Astrocyte of the spinal cord (primary cell): ENCODE measurements at places on chromosomes 13 and 19.

- DNase-seq = peak; percentile 42
These were observed 598 bp upstream of the LPAR2 start for GRCh38 chr19:19628501-19629134.

- DNase-seq = no peak
These were observed 1211.9 kb upstream of the ATXN8OS start for GRCh38 chr13:68895696-68896095.

DNA sequence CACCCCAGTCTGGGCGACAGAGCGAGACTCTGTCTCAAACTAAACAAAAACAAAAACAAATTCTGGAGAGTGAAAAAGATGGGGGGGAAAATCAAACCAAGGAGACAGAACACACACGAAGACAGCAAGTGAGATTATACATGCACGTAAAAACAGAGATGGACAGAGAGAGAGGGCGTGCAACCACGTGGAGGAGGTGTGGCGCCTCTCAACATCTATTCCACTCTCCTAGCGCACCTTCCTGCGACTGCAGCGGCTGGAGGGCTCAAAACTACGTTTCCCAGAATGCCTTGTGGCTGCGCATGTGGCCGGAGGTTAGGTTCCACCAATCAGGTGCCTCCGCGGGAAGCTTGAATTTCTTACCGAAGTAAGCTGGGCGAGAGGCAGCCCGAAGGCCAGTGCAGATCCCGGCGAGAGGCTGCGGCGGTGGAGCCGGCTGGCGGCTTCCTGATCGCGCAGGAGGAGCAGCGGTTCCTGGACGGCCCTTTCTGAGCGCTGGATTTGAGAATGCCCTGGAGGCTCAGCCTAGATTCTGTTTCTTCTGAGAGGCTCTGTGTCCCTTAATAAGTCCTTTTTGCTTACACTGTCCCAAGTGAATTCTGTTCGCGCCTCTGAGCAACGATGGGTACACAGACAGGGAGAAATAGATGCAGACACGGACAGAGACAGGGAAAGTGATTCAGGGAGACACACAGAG, 13.1 kb upstream of the NANOS2 start:
- peak; percentile 89 for DNase-seq

- DNase-seq = no peak
These were observed 18.4 kb upstream of the RNASEH2B start for GRCh38 chr13:50891206-50891605.

DNA sequence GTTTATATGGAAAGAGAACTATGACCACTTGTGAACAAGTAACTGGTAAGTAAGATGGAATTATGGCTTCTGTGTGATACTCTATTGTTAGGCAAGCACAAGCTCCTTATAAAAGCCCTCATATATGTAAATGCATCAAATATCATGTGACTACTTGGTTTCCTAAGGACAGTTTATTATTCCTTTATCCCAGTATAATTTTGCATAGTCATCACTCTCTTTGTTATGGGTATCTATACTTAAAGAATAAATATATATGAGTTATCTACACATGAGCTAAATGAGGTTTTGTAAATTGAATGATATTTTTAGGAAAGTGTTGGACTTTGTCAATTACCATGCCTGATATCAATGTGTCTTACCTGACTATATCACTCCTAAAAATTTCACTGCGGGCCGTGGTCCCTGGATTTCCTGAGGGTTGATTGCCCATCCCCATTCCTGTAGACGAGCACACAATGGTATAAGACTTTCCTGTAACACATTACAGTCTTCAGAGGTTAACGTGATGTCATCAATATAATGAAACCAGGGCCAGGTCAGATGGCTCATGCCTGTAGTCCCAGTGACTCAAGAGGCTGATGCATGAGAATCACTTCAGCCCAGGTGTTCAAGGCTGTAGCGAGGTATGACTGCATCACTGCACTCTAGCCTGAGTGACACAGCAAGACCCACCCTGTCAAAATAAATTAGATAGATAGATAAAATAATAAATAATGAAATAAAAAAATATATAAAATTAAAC, 20.7 kb downstream of the ZNF844 start:
- no peak for DNase-seq

GRCh38 chr13:24764276-24764630, 284 bp downstream of the RNF17 start:
- no peak for DNase-seq

GRCh38 chr13:19158526-19159174, 23.0 kb downstream of the TUBA3C start:
- DNase-seq = no peak

DNA sequence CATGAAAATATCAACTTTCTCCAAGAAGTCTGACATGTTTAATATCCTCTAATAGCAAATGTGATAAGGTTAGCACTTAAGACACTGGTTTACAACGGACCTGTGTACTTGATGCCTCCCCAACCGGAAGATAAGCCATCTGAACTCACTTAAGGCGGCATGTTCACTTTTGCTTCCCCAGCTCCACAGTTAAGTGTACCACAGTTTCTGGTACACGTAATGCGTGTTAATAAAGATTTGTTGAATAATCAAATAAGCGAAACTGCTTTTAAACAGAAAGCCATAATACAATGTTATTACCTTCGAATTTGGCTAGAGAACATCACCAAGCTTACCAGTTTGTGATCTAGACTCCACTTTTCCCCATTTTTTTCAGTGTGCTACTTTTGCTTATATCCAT, 1.4 kb upstream of the PAN3 start:
- no peak for DNase-seq

DNA sequence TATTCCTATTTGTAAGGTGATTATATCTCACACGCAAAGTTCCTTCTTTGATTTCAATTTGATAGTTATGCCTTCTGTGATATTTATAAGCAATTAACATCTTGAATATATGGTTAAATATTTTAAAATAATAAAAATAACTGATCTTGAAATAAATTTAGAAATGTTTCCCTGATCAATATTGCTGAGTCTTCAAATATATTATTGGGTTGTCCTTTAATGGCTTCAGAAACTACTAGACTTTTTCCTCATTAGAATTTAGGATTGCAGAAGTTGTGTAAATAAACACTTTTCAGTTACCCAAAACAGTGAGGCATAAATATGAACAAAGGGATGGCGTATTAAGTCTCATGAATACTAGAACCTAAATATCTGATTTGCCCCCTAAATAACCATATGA, 252.3 kb upstream of the PRR20A start:
- DNase-seq = no peak

DNA sequence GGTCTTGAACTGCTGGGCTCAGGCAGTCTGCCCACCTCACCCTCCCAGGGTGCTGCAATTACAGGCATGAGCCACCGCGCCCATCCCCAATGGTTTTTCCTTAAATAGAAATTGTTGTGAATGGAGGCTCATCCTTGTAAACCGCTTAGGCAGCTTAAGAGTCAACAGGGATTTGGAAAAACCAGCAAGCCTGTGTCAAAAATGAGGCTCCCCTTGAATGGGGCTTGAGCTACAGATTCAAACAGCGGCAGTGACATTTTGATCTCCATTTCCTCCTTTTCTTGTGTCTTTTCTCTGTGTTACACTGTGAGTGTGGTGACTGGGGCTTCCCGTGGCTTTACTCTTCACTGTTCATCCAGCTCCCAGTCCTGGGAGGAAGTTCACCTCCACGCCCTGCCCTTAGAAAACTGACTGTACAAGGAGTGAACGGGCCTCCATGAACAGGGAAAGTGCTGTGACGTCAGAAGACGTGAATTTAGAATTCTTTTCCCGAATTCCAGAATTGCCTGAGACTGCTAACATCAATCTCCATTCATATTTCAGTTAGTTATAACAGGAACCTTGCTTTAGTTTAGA, 15.3 kb upstream of the RAB8A start:
- DNase-seq = peak; percentile 30

DNA sequence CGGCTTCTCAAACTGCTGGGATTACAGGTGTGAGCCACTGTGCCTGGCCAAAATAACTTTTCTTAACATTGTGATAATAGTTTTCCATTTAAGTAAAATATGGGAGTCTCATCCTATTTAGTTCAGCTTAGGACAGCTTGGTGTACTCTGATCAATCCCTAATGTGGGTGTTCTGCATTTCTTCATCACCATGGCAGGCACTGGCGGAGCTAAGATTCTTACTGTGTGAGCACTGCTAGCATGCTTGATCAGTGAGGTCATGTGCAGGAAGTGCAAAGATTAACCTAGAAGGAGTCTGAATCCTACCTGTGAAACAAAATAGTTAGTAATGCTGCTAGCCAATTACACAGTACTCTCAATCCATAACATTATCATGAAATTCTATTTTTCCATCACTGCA, 1684.2 kb upstream of the SLC10A2 start:
- DNase-seq = peak; percentile 20

- DNase-seq = no peak
These were observed 930.8 kb downstream of the SLITRK5 start for GRCh38 chr13:88601949-88602348.

- peak; percentile 91 for DNase-seq
These were observed 95.7 kb downstream of the ARHGEF7 start for GRCh38 chr13:111210544-111211469.

GRCh38 chr19:720345-721160, 11.8 kb downstream of the PALM start:
- no peak for DNase-seq

GRCh38 chr19:46717716-46718143, 816 bp upstream of the PRKD2 start:
- no peak for DNase-seq

- DNase-seq = peak; percentile 54
These were observed 8.4 kb downstream of the PEAK3 start for GRCh38 chr19:2273356-2274184.

GRCh38 chr13:30346153-30346788, 38.9 kb upstream of the KATNAL1 start:
- no peak for DNase-seq

- peak; percentile 29 for DNase-seq
These were observed 136.4 kb upstream of the PCDH9 start for GRCh38 chr13:67366533-67366932.

GRCh38 chr13:54263868-54264267, 1235.3 kb downstream of the OLFM4 start:
- DNase-seq = no peak

DNA sequence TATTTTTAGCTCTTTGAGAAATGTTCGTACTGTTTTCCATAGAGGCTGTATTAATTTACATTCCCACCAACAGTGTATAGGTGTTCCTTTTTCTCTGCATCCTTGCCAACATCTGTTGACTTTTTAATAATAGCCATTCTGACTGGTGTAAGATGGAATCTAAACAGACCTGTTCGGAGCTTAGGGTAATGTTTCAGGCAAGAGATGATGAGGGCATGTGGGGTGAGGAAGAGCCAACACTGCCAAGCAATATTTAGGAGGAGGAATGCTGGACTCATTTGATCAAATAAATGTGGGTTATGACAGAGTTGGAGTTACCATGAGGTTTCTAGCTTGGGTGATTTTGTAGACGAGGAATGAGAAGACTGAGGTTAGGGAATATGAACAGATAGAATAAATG, 382.9 kb downstream of the KLF12 start:
- no peak for DNase-seq

GRCh38 chr13:110128546-110128945, 178.4 kb downstream of the COL4A1 start:
- DNase-seq = peak; percentile 45

DNA sequence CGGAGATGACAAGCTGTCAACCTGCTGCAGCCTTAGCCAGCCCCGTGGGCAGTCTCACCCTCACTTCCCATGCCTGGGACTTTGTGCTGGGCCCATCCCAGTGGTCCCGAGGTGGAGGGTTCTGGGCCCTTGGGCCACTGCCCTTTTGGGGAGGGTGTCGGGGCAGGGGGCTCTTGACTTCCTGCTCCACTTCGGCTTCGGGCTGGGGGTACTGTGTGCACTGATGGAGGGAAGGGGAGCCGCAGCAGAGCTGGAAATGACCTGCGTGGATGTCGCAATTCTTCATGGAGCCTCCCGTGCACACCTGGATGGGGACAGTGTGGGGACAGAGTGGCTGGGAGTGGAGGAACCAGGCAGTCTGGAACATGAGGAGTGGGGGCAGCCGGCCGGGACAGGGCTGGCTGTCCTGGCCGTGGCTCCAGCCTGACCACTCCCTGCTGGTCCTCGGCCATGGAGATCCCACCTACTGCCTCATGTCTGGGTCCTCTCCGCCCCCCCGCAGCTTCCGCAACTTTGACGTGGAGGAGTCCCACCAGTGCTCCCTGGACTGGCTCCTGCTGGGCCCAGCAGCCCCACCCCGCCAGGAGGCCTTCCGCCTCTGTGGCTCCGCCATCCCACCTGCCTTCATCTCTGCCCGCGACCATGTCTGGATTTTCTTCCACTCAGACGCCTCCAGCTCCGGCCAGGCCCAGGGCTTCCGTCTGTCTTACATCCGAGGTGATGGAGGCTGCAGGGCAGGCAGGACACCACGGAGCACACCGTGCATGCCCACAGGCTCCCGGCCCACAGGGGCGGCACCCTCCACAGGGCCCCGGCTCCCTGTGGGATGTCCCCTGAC, 10.2 kb downstream of the LRP3 start:
- DNase-seq = no peak

DNA sequence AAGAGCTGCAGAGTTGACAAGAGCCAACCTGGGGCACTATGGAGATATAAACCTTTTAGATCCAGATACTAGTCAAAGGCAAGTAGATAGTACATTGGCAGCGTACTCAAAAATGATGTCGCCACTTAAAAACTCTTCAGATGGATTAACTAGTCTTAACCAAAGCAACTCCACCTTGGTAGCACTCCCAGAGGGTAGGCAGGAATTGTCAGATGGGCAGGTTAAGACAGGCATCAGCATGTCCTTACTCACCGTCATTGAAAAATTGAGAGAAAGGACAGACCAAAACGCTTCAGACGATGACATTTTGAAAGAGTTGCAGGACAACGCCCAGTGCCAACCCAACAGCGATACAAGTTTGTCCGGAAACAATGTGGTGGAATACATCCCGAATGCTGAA, 8.9 kb downstream of the ZNF507 start:
- DNase-seq = no peak

GRCh38 chr19:5369962-5370367, 29.4 kb upstream of the PTPRS start:
- peak; percentile 16 for DNase-seq

DNA sequence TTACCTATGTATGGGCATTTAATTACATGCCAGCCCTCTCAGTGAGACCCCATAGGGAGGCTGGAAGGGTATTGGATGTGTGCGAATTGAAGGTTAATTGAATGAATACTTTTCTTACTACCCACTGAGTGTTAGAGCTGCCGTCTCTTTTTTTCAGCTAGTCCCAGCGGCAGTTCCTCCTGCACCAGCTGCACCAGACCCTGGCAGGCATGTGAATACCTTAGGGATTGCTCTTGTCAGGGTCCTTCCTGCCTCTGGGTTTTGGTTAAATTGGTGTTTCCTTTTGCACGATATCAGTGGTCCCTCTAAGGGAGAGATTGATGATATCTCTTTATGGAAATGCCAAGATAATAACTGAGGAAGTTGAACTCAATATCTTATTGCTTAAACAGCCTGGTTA, 9.8 kb upstream of the CXCL17 start:
- DNase-seq = no peak

DNA sequence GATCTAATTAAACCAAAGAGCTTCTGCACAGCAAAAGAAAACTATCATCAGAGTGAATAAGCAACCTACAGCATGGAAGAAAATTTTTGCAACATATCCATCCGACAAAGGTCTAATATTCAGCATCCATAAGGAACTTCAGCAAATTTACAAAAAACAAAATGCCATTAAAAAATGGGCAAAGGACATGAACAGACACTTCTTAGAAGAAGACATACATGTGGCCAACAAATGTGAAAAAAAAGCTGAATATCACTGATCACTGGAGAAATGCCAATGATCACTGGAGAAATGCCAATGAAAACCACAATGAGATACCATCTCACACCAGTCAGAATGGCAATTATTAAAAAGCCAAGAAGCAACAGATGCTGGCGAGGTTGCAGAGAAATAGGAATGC, 32.5 kb downstream of the ZNF582 start:
- DNase-seq = no peak
